ENCODE measurements at places on chromosomes 11 and 22. TPM values are rescaled to one million over a fixed set of nuclear protein-coding genes. Genes with fewer than 3 reads are reported as not detected.
A peak's percentile ranks its signal among the peaks of the same experiment; 100 is the strongest.

DNA sequence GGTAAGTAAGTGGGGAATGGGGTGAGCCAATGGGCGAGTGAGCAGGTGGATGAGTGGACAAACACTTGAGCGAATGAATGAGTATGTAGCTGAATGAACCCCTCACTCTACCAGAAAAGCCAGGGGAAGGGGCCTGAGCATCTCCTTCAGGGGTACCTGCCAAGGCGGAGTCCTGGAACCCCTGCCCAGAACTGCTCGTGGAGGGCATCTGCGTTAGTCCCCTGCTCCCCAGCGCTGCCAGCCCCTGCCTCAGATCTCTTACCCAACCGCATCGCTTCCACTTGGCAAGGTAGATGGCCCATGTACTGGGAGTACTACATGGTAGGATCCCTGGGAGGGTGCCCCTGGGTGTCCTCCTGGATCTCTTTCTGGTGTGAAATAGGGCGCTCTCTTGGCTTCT, 7.4 kb upstream of the ANO1 start:
- no peaks in the 10 kb centered on the region for H3K36me3 ChIP-seq
- H3K4me3 ChIP-seq: no peak overlapping the region
- H3K27ac ChIP-seq: no peak overlapping the region
- H3K27me3 ChIP-seq: no peaks in the 10 kb centered on the region
- DNase-seq: peak; percentile 23

GRCh38 chr22:33908171-33909074, 11.9 kb downstream of the LARGE1 start:
- no peak overlapping the region for H3K27ac ChIP-seq
- H3K4me1 ChIP-seq: peaks cover 13% of the 10 kb centered on the region
- no peaks in the 10 kb centered on the region for H3K27me3 ChIP-seq
- DNase-seq: no peak
- no peak overlapping the region for H3K4me3 ChIP-seq
- no peaks in the 10 kb centered on the region for H3K36me3 ChIP-seq

- H3K4me3 ChIP-seq: no peak overlapping the region
- no peak for DNase-seq
- no peaks in the 10 kb centered on the region for H3K27me3 ChIP-seq
These were observed 119.3 kb downstream of the ABTB2 start for GRCh38 chr11:34238533-34238932.

- DNase-seq: no peak
- H3K4me3 ChIP-seq: no peak overlapping the region
- no peak overlapping the region for H3K27ac ChIP-seq
- H3K27me3 ChIP-seq: no peaks in the 10 kb centered on the region
These were observed 72.3 kb downstream of the TRIM44 start for GRCh38 chr11:35734669-35735410.

DNA sequence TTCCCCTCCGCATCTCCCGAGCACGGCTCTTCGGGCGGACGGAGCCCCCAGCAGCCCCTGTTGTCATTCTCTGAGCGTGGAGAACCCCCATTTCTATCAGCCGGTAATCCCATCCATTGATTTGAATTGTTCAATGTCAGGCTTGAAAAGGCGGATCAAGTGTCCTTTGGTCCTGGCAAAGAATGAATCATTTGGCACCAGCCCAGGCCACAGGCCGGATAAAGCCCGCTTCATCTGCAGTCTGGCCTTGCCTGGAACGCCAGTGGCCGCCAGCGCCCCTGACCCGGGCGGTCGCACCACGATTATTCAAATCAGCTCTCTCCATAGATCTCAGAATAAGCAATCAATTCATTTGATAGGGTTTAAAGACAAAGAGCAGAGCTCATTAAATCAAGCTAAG, 188.9 kb downstream of the BRD1 start:
- H3K27ac ChIP-seq: no peak overlapping the region
- no peak overlapping the region for H3K4me3 ChIP-seq
- no peaks in the 10 kb centered on the region for H3K27me3 ChIP-seq

DNA sequence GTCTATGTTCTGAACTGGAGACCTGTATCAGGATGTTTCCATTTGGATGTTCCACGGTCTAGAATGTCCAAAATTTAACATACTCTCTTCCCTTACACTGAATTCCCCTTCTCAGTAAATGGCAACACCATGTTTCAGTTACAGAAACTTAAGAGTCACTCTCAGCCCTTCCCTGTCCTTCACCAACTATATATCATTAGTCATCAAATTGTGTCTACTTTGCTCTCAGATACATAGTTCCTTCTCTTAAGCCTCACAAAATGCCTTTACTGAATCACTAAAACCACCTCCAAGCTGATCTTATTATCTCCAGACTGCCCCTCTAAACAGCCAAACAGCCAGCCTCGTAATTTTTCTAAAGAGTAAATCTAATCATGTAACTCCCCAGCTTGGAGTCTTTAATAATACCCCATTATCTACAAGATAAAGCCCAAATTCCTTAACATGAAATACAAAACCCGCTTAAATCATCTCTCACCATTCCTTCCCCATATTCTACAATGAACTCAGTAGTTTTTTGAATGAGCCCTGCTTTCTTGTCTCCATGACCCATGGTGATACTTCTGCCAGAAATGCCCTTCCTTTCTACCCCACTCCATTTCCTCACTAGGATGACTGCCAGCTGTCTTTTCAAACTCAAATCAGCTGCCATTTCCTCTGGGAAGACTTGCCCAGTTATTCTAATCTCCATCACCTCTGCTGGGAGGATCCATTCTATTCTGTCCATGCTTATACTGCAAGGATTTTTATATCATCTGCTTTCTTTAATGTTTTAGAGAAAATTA, 102.7 kb upstream of the ARHGAP42 start:
- H3K4me3 ChIP-seq: no peak overlapping the region
- no peak overlapping the region for H3K27ac ChIP-seq
- no peak for DNase-seq
- no peaks in the 10 kb centered on the region for H3K36me3 ChIP-seq
- no peaks in the 10 kb centered on the region for H3K27me3 ChIP-seq
- H3K4me1 ChIP-seq: no peaks in the 10 kb centered on the region

DNA sequence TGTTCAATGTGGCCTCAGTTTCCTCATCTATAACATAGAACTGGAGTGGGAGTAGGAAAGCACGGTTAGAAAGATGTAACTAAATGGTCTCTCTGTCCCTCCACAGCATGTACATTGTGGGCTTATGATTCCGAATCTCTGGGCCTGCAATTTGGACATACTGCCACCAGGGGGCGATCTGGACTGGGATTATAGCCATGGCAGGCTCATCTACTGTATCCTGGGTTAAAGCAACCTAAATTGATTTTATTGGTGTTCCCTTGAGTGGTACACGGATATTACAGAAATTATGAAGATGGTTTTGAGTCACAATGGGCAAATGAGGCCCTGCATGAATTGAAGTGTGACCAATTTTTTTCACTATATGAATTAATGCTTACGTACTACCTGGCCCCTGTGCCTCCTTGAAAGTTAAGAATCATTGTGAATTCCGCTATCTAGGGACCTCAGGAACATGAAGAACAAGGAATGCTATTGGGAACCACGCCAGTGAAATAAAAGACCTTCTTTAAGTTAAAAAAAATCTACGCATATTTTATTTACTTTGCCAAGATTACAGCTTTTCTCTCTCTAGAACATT, 32.9 kb downstream of the TST start:
- H3K27ac ChIP-seq: no peak overlapping the region
- H3K36me3 ChIP-seq: no peaks in the 10 kb centered on the region
- H3K4me1 ChIP-seq: no peaks in the 10 kb centered on the region
- DNase-seq: peak; percentile 87
- no peak overlapping the region for H3K4me3 ChIP-seq
- H3K27me3 ChIP-seq: no peaks in the 10 kb centered on the region

GRCh38 chr11:83717537-83717936, 431.4 kb upstream of the CCDC90B start:
- no peaks in the 10 kb centered on the region for H3K36me3 ChIP-seq
- DNase-seq: no peak
- no peak overlapping the region for H3K27ac ChIP-seq

- no peak overlapping the region for H3K27ac ChIP-seq
- no peak overlapping the region for H3K4me3 ChIP-seq
- DNase-seq: no peak
- no peaks in the 10 kb centered on the region for H3K27me3 ChIP-seq
These were observed 79.0 kb downstream of the AASDHPPT start for GRCh38 chr11:106156290-106156937.

DNA sequence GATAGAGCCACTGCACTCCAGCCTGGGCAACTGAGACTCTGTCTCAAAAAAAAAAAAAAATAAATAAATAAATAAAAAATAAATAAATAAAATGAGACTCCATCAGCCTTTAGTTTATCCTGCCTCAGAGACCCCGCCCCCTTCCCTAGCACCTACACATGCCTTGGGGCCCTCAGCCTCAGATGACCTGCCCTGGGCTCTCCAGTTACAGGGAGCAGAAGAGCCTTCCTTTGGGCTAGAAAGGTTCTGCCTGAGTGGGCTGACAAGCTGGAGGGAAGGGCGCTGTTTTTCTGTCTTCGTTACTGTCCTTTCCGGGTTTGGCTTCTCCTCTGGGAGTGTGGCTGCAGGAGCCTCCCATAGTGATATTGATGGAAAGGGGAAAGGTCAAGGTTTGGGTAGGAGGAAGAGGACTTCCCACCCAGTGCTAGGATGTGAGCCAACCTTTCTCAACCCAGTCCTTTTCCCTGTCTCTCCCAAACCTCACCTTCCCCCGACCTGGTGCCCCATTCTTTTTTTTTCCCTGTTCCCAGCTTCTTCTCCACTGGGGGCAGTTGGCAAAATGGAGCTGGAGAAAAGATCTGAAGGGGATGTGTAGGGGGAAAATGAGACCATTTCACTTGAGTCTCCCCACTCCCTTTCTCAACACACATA, 1.5 kb upstream of the SF3B2 start:
- H3K36me3 ChIP-seq: peaks cover 8% of the 10 kb centered on the region
- H3K4me3 ChIP-seq: peak overlapping the region; percentile 97
- H3K4me1 ChIP-seq: no peaks in the 10 kb centered on the region
- peak overlapping the region; percentile 85 for H3K27ac ChIP-seq
- no peaks in the 10 kb centered on the region for H3K27me3 ChIP-seq

Gene C11orf97
- not detected for total RNA-seq

Gene DDX25
- total RNA-seq: 17.9 TPM

Gene SMC1B
- not detected for total RNA-seq

Gene CD3D
- total RNA-seq: not detected

Gene OR51I1
- total RNA-seq: not detected

Gene CADM1
- 25.3 TPM for total RNA-seq

Gene NRIP3
- total RNA-seq: 7.8 TPM

Gene HORMAD2
- not detected for total RNA-seq

Gene CRYBA4
- 0.67 TPM for total RNA-seq
